ENCODE measurements at places on chromosomes 6 and 20.
A peak's percentile ranks its signal among the peaks of the same experiment; 100 is the strongest.

GRCh38 chr6:165129086-165129485 is 180.3 kb downstream of the C6orf118 start:
- no peak for DNase-seq

- no peak for DNase-seq
Observed at GRCh38 chr6:92399911-92400310, 1019.4 kb downstream of the EPHA7 start.

- DNase-seq = no peak
Observed at GRCh38 chr20:41248368-41249024, 69.0 kb downstream of the ZHX3 start.

DNA sequence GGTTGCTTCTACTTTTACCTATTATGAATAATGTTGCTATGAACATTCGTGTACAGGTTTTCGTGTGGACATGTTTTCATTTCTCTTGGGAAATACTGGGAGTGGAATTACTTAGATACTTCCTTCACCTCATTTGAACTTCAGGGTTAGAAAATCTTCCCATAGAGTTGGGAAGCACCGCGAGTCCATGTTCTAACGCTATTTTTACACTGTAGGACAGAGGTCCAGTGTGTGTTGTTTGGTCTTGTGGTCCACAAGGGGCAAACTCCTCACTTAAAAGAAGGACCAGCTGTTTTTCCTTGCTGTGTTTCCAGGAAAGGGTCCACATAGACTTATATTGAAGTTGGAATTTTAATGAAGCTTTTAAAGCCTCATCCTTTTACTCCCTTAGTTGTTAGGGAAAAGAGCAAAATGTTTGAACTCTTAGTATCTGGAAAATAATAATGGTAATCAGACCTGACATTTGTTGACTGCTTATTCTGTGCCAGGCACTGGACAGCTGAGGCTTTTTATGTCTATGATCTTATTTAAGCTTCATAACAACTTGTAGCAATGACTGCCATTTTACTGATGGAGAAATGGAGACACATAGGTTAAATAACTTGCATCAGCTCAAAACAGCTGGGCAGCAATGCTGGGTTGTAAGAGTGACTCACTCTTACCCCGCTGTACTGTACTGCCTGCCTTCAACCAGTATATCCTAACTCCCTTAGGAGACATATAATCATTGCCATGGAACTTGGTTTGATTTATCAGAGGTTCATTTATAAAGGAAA is 52.0 kb downstream of the CDC5L start:
- DNase-seq = peak; percentile 54

DNA sequence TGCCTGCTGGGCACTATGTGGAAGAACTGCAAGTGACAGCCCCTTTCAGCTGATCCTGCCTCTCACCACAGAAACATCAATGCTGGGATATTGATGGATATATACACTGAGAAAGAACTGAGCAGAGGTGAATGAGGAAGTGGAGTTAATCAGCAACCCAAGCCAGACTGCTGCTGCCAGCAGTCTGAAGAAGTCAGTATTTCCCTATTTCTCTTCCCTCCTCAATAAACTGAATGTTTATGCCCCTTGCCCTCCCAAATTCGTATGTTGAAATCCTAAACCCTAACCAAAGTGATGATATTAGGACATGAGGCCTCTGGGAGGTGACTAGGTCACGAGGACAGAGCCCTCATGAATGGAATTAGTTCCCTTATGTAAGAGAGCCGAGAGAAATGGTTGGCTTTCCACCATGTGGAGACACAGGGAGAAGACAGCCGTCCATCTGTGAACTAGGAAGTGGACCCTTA is 76.3 kb downstream of the CDK19 start:
- DNase-seq = no peak

Measured in stromal cell of bone marrow (primary cell).